ENCODE measurements at places on chromosomes 3 and 15. TPM values are rescaled to one million over a fixed set of nuclear protein-coding genes. Genes with fewer than 3 reads are reported as not detected.

DNA sequence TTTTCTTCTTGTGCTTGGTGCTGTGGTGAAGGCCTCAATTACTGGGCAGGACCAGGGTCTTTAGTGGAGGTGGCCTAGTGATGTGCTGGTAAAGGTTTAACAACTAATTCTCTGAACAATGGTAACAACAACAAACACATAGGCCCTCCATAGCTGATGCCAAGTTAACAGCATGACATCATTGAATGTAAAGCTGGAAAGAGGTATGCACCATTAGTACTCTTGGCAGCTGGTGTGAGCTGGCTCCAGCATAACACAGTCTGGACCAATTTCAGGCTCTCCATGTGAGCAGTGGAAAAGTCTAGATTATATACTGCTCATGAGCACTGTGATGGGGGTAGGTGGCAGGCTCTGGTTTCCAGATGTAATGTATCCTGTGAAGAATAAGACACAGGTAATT lies 61.8 kb downstream of the SLC7A14 start:
- no peak for DNase-seq

GRCh38 chr3:187242900-187243299 lies 45.6 kb downstream of the RTP1 start:
- DNase-seq, result no peak

GRCh38 chr3:193343726-193344222 lies 34.8 kb downstream of the ATP13A5 start:
- DNase-seq, result no peak

The ETV5 gene
- total RNA-seq, result not detected

Data from naive thymus-derived CD4-positive, alpha-beta T cell (primary cell).